Cerebellum (tissue), 4 donors: ENCODE measurements at places on chromosomes 1 and 21. TPM values are rescaled to one million over a fixed set of nuclear protein-coding genes. Genes with fewer than 3 reads are reported as not detected.

The MPC2 gene
- 24.3 TPM for total RNA-seq

The ZYG11A gene
- 0.64 TPM for total RNA-seq

DNA sequence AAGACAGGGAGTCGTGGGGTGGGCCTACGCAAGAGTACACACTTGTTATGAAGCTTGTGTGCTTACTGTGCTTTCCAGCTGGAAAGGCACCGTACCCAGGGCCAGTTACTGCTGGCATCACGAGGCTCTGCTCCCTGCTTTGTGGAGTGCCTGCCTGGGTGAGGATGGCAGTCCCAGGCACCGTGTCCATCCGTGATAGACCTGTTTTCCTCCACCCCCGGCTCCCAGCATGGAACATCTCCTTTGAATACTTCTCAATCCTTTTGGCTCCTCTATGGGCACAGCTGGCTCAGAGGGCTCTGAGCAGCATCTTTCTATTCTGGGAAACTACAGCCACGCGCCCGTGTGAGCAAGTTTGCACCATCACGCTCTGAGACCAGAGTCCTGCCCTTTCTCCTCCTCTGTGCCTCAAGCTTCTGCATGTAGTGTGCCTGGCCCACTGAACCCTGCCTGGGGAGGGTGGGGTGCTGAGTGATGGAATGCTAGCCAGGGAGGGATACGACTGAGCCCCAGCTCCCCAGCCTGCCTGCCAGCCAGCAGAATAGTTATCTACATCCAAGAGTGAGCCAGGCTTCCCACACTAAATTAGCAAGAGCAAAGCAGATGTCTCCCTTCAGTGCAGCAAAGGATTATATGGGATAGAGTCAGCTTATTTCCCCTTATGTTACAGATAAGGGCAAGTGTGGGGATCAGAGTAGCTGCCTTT, 7.1 kb upstream of the TNR start:
- no peak for DNase-seq

GRCh38 chr1:230913496-230913895, 45.2 kb upstream of the C1orf198 start:
- no peak for DNase-seq
